ENCODE measurements at places on chromosomes 16 and 17.
A peak's percentile ranks its signal among the peaks of the same experiment; 100 is the strongest.

- no peak for DNase-seq
Measured at GRCh38 chr16:4578961-4579530, 22.9 kb downstream of the C16orf96 start.

DNA sequence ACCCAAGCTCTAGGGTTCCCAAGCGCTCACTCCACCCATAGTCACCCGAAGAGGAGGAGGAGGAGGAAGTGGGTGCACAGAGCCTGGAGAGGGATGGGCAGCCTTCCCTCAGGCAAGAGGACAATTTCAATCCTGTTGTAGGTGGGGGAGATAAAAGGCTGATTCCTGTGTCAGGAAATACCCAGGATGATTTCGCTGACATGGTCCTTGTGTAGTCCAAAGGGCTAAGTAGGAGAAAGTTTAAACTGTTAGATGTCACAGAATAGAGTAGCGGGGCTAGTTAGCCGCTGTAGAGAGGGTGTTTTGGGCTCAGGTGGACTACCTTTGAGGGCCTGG, 1.3 kb upstream of the EXOC7 start:
- DNase-seq, result no peak

- DNase-seq, result no peak
Measured at GRCh38 chr17:4586043-4586442, 1.7 kb downstream of the SMTNL2 start.

DNA sequence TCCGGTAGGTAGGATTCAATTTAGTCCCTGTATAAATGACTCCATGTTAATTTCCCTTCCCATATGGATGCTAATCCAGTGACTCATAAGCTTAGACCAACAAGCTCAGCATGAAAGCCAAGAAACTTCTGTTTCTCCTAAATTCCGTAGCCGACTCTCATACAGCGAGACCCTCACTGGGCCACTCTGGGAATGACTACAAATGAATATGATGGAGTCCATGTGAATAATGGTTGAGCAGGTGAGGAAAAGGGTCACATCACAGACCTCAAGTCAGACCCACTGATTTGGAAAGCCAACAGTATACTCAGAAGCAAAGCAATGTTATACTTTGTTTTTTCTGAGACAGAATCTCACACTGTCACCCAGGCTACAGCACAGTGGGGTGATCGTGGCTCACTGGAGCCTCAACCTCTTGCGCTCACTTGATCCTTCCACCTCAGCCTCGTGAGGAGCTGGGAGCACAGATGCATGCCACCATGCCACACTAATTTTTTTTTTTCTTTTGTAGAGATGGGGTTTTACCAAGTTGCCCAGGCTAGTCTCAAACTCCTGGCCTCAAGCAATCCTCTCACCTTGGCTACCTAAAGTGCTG, 14.6 kb downstream of the RSL1D1 start:
- DNase-seq, result peak; percentile 31

- DNase-seq, result peak; percentile 81
Measured at GRCh38 chr17:67246653-67247415, 1.8 kb upstream of the HELZ start.

DNA sequence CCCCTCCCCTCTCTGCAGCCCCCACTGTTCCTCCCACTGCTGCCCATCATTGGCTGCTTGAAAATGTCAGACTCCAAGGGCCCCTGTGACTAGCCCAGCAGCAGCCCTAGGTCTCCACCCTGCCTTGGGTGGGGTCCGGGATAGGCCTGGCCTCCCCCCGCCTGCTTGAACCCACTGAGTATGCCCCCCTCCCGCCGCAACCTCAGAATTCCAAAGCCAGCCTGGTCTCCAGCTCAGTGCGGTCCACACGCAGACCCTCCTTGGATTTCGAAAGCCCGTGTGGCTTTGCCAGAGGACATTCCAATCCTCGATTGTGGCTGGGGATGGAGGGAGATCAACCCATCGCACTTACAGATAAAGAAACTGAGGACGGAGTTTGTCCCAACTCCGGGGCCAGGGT, 6.4 kb downstream of the DPEP1 start:
- DNase-seq, result no peak

- DNase-seq, result no peak
Measured at GRCh38 chr17:81566461-81567126, 14.4 kb upstream of the FAAP100 start.

DNA sequence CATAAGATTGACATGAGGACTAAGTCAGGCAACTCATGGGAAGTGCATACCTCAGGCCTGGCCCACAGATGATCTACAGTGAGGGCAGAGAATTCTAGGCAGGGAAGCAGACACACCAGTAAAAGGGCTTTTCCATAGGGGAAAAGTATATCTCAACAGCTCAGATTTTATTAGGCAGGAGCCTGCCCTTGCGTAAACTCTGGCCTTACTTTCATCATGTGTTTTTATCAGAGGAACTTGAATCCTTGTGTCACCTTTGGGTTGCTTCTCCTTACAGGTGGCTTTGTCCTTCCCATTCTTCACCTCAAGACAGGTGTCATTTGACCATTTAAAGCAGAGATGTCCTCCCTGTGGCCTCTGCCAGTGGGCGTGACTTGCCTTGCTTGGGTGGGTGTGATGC, 138.1 kb downstream of the MSI2 start:
- no peak for DNase-seq

DNA sequence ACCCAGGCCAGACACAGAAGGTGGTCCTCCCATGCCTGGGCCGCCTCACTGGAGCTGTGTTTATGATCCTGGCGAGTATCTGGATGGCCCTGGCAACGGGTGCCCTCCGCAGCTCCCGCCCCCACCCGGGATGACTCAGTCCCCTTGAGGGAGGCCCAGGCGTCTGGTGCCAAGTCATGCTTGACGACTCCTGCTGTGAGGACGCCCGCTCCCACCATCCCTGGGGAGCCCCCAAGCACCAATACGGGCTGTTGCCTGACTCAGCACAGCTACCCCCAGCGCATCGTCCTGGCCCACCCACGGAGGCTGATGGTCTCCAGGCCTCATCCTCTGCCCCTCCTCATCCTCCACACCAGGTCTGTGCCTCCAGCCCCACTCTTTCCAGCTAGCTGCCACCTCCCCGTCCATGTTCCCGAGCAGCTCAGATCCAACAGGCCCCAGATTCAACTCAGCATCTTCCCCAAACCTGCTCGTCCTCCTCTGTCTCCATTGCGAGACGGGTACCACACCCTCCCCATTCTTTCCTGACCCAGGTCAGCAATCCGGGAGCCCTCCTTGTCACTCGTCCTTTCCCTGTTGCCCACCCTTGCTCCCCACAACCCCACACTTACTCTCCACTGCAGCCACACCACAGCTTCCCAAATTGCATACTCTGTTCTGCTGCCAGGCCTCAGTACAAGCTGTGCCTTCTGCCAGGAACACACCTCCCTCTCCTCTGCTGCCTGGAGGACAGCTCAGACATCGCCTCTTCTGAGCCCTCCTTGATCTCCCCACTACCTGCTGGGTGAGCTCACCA, 2.6 kb downstream of the CAMKK1 start:
- peak; percentile 67 for DNase-seq

GRCh38 chr16:19589771-19590302, 34.3 kb downstream of the VPS35L start:
- DNase-seq, result no peak

DNA sequence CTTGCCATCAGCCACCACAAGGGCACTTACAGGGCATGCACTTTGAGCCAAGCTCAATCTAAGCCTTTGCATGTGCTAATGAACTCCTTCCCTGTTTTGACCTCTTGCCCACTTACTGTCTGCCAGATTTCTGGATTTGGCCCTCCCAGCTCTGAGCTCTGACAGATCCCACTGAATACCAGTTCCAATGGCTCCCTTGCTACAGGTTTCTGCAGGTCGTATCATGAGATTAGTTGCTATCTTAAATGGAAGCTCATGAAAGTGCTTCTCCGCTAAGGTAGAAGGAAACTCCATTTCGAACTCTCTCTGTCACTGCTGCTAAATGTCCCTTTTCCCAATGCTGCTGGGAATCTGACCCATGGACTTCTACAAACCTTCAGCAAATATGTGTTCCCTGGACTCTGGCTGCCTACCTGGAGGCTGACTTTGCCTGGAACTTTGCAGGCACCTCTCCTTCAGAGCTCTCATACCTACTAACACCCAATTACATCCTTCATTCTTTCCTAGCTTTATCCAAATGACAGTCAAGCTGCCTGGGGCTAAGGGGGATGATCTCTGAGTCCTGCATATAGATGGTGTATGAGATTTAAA, 23.5 kb upstream of the TOB1 start:
- DNase-seq, result no peak

GRCh38 chr16:72044296-72044695, 10.0 kb upstream of the HP start:
- DNase-seq, result no peak

DNA sequence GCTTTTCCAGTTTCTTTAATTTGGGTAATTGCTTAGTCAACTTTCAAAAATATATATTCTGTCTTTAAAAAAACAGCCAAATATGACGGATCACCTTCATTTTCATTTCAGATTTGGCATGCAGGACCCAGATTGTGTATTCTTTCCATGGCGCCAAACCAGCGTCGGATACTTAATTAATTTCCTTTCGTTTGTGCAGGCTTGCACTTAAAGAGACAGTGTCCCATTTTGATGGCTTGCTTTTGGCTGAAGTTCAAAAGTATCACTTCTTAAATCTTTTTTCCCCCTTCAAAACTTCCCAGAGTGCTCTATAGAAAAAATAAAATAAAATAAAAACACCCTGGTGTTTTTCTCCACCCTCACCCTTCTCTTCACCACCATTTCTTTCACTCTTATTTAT, 394.5 kb upstream of the SOX9 start:
- no peak for DNase-seq

- DNase-seq, result peak; percentile 84
Measured at GRCh38 chr16:58020628-58021521, 4.7 kb upstream of the MMP15 start.

- DNase-seq, result no peak
Measured at GRCh38 chr16:10579575-10579964, 828 bp downstream of the EMP2 start.

DNA sequence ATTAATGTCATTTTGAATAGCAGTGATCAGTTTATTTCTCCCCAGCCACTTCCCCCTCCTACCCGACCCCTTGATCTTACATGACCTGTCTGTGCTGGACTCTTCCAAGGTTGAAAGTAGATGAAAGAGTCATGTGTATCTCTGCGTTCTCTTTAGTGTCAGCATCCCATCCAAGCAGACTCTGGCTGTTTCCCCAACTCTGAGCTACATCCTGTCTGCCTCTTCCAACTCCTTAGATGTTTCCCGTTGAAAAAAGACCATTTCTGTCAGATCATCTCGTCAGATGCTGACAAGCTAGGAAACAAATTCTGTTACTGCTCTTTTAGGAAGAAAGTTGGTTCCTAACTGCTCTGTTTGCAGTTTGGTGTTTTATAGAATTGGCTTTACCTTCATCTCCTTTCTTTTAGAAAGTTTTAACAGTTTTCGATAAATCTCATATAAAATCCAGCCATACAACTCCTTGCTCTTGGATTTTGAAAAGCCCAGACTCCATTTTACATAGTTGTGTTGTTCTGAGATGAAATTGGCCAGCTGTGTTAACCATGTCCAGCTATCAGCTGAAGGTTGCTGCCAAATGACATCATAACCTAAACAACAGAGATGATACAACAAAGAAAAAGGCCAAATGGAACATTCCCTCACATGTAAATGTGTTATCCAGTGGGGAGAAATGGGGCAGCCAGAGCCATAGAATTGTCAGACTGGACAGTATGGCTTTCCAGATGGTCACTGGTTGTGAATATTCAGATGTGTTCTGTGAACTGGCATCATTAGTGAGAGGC, 43.5 kb downstream of the CYB561 start:
- DNase-seq, result no peak

DNA sequence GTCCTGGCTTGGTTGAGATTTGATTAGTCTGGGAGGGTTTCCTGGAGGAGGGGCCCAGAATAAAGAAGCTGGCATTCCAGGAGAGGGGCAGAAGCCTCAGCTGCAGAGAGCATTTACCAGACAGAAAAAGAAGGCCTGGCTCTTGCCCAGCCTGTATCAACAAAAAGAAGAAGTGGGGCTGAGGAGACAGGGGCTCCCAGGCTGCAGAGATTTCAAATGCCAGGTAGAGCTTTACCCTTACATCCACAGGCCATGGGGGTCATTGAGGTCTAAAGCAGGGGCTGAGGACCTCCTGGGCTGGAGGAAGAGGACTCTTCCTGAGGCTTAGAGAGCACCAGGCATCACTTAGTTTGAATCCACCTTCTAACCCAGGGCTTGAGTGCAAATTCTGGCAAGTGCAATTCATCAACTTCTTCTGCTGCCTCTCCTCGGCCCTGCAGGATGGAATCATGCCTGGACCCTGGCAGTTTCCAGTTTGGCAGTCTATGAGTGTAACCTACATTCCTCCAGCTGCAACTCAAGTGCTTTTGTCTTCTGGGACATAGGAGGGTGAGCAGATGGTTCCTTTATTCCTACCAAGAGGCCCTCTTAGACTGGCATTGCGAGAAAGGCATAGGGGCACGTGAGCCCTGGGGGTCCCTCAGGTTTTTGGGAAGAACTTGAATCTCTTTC, 15.3 kb downstream of the CA7 start:
- DNase-seq, result no peak

DNA sequence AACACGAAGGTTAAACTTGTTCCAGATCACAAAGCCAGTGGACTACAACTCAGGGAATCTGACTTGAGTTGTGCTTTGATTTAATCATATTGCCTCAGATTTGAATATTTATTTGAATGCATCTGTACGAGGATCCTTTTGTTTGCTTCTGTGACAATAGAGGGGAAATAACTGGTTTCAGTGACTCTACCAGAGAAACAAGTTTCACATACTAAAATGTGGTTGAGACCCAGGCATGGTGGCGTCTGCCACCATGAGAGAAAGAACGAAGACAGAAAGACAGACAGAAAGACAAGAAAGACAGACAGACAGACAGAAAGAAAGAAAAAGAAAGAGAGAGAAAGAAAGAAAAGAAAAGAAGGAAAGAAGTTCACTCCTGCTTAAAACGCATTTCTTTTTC, 24.0 kb downstream of the YWHAE start:
- no peak for DNase-seq

DNA sequence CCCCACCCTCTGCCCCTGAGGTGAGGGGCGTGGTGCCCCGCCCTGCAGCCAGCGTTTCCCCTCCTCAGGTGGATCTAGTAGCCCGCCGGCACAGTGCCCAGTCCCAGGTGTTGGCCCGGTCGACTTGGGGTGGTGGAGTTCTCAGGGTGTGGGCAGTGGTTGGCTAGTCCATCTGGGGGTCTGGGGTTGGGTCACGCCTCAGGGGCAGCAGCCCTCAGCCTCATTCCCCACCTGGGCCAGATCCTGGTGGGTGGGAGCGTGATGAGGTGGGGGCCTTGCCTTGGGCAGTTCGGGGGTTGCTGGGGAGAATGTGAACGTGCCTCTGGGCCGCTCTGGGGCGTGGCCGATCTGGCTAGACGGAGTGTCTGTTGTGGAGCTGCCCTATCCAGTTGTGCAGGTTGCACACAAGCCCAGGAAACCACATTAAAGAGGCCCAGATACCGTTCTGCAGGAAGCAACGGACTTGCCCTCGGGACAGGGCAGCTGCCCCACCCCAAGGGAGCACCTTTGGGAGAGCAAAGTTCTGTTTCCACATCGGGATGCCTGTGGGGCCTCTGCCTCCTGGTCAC, 32.0 kb downstream of the GSE1 start:
- no peak for DNase-seq

DNA sequence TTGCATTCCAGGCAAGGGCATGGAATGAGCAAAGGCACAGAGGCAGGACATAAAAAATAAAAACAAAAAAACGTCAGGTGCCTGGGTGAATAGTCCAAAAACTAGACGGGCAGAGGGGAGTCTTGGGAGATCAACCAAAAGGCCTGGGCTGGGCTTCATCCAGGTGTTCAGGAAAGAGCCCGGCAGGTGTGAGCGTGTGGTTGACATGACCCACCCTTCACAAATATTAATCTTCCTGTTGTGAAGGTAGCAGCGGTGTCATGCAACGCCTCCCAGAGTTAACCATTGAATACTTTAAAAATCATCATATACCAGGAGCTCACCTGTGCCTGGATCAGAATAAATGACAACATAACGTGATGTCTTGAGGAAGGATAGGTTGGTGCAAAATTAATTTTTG, 90.6 kb downstream of the USP22 start:
- no peak for DNase-seq

All from activated effector memory CD4-positive, alpha-beta T cell treated with anti-CD3 and anti-CD28 coated beads, Interleukin-2, amount 50 U/mL, for 16 hours (primary cell).